Skeletal muscle cell (primary cell): ENCODE measurements at places on chromosomes 4 and X.

DNA sequence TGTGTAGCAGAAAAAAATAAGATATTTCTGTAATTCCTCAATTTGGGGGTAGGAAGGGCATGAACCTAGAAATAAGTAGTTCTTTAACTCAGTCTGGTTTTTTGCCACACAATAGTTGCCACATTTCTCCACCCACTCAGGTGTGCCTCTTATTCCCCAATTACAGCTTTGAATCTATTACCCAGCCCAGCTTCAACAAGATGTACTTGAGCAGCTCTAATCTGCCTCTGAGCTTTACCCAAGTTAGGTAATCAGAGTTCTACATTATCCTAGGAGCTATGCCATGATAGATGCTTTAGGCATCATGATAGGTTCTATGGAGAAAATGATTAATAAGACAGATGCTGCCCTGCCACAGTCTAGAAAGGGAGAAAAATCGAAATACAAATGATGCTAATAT lies 117.4 kb upstream of the GPRIN3 start:
- no peak for DNase-seq

DNA sequence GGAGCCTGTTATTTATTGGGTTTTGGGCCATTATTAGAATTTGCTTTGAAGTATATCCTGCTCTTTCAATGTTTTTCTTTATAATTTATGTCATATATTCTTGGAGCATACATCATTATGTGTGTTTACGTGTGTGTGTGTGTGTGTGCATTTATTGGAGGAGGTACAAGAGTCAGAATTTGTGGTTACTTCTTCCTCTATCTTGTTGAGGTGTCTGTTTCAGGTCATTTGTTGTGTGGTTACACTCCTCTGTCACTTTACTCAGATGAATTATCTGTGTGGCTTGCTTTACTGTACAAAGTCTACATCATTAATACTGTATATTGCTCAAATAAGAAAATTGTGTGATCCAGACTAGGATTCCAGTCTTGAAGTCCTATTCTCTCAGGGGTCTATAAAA lies 1957.4 kb upstream of the TENM3 start:
- DNase-seq: no peak

- no peak for DNase-seq
Measured at GRCh38 chr4:130183096-130183495, 1087.1 kb downstream of the C4orf33 start.

DNA sequence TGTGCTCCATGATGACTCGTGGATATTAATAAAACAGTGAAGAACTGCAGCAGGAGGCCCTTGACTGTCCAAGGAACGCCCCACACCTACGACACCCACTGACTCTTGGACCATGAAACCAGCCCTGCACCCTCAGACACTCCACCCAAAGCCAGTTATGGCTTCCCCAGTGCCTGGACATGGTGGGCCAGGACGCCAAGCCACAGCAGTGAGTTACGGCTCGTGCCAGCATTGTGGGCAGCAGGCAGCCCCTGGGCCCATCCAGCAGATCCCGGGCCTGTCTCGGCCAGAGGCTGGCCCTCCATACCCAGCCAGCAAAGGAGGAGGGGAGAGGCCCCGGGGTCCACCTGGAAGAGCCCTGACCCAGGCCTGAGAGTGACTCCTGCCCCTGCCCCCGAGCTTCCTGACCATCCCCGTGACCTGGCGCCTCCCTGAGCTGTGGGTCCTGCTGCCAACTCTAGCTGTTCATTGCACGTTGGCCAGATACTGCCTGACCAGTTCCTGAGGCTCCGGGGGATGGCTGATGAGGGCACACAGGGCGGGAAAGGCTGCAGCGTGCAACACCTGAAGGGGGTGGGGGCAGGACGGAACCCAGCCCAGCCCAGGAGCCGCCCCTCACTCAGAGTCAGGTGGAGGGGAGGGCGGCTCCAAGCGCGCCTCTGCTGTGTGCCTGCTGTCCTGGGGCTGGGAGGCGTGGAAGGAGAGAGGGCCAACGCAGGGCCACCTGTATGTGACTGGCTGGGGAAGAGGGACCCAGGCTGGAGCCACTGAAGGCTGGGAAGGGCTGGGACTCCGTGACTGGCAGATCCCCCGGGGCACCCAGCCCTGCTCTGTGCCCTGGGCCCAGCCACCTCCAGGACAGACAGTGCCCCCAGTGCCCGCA lies 739 bp downstream of the SLC49A3 start:
- DNase-seq: no peak

DNA sequence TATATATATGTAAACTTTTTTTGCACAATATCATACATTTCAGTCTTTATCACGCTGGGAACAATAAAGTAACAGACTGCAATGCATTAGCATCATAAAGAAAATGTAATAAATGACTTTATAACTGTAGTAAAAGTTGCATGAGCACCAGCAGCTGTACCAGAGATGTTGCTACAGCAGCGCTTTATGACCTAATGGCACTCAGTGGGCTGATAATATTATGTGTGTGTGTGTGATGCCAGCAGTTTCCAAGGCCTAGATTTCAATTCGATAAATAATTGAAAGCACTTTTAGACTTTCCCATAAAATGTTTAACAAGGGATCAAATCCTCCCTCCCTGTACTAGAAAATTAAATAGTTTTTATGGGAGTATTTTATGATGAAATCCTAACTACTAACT lies 367.6 kb upstream of the AGA start:
- DNase-seq: no peak

- DNase-seq: no peak
Measured at GRCh38 chr4:152399246-152399645, 136.6 kb downstream of the FBXW7 start.

GRCh38 chrX:109710181-109710580 lies 22.9 kb downstream of the ACSL4 start:
- no peak for DNase-seq

- DNase-seq: no peak
Measured at GRCh38 chr4:85457752-85458467, 17.0 kb upstream of the ARHGAP24 start.
